ENCODE measurements at places on chromosomes 3 and 15.

- no peak for DNase-seq
Measured at GRCh38 chr15:90987561-90988141, 6.7 kb downstream of the PRC1 start.

- DNase-seq: no peak
Measured at GRCh38 chr3:141289228-141289772, 57.7 kb downstream of the PXYLP1 start.

GRCh38 chr3:179801263-179801662 is 148.4 kb downstream of the USP13 start:
- DNase-seq: no peak

DNA sequence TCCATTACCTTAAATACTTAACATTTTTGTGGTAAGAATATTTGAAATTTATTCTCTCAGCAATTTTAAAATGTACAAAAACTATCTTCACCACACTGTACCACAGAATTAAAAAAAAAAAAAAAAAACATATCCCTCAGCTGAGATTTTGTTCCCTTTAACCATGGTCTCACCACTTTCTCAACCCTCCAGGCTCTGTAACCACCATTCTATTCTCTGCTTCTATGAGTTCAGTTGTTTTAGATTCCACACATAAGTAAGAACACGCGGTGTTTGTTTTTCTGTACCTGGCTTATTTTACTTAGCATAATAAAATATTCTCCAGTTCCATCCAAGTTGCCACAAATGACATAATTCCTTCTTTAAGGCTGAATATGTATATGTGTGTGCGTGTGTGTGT is 41.5 kb downstream of the CSNK1G1 start:
- no peak for DNase-seq

GRCh38 chr3:172635588-172635987 is 75.3 kb downstream of the NCEH1 start:
- DNase-seq: no peak

GRCh38 chr15:67040277-67040676 is 25.1 kb upstream of the SMAD3 start:
- DNase-seq: no peak

GRCh38 chr15:31887246-31887645 is 143.1 kb upstream of the CHRNA7 start:
- no peak for DNase-seq

DNA sequence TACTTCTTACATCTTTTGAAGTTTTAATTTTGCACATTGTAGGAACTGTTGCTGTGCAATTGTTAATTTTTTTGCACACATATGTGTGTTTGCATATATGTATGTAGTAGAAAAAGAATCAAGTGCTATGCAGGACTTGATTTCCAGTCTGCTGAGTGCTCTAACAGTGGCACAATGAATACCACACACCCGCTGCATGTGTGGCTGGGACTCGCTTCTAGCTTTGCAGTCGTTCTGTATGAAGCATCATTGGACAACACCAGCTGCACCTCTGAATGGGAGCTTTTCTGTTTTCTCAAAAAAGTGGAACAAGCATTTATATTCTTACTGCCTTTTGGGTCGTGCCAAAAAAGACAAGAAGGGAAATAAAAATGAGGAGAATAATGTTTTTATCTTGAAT is 564.7 kb downstream of the FOXP1 start:
- no peak for DNase-seq

- DNase-seq: no peak
Measured at GRCh38 chr3:149605902-149606301, 51.9 kb downstream of the WWTR1 start.

DNA sequence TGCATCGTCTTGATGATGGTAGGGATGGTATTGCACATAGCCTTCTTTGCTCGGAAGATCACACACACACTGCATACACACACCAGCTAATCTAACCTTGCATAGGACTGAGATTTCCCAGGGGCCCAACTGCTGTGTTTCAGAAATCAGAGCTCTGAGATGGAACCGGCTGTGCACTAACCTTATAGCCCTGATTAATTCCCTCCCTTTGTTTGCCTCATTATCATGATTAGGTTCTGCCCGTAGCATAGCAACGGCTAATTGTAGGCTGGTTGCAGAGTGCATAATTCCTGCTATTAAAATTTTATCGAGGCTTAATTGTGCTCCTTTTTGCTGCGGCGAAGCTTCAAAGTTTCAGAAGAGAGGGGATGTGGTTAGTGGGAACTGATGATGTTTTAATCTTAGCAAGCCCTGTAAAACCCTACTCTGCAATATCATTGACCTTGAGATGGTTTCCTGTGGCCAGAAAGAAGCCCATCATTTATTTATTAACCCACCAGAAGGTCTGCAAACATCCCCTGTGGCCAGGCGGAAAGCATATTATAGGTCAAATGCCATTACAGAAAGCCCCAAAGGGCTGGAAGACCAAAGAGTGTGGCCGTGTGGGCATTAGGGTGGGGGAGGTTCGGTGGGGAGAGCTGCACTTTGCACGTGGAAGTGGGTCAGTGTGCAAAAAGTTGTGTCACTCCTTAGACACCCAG is 56.2 kb upstream of the GLCE start:
- peak; percentile 46 for DNase-seq

DNA sequence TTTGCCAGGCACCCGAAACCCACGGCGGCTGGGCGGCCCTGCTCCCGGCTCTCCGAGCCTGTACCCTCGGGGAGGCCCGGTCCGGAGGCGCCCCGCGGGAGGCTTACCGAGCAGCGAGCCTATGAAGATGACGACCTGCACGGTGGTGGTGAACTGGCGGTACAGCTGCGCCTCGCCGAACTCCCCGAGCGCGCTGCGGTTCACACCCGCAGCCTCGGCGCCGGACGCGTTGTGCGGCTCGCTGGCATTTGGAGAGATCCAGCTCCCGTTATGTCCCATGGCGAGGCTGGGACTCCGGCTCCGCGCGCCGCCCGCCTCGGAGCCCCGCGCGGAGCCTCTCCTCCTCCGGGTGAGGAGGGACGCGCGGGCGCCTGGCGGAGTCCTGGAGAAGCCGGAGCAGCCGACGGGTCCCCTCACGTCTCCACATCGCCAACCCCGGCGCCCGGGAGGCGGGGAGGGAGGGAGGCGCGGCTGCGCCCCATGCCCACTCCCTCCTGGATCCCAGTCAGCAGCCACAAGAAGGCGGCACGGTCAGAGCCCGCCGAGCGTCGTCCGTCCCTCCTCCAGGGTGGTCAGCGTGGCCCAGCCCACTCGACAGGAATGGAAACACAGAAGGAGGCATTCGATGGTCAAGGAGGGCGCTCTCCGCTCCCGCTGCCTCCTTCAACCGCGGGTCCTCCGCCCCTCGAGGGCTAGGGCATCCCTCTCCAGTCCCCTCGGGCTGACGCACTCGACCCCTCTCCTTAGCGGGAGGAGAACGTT is at the start of gene GPR176:
TSS of gene GPR176 (minus strand) at position 519 of the 762 bp plus-strand sequence. CDS start at position 279, 240 bp downstream.
- DNase-seq: peak; percentile 37

DNA sequence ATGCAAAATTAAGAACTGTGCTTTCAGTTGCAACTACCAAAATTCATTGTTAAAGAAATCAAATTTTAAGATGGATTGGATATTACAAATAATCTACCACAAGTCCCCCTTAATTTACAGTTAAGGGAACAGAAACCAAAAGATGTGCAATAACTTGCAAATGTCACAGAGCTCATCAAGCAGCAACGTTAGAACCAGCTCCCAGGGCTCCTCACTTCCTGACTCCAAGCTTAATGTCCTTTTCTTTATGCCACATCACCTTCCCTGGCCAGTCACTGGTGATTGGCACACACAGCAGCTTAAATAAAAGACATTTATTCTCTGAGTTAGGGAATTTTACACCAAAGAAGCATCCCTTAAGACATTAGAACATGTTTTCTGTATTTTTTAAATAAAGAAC is 159.7 kb downstream of the RSL24D1 start:
- no peak for DNase-seq

DNA sequence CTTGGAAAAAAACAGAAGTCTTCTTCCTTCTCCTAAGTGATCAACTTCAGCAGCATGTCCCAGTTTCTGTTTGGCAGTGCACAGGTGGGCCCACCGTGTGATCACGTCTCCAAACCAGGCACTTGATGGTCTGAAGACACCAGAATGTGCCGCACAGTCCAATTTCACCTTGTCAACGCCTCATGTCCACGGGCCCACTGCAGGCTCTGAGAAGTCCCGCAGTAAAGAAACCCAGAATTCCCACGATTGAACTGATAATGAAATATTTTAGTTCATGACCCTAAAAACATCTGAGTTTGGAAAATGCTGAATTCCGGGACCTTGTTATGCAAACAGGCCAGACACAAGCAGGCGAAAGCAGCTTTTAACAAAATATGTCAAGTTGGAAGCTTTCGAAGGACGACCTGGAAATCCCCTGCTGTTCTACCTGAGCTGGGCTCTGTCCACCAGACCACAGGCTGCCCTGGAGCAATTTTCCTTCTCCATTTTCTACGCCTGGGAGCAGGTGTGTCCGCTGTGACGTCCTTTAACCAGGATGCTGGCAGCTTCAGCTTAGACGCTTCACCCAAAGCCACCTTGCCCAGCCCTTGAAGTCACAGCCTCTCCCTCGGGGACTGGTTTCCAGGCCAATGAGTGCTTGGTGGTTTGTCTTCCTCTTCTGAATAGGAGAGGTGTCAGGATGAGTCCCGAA is 167.8 kb upstream of the IQSEC1 start:
- DNase-seq: no peak

DNA sequence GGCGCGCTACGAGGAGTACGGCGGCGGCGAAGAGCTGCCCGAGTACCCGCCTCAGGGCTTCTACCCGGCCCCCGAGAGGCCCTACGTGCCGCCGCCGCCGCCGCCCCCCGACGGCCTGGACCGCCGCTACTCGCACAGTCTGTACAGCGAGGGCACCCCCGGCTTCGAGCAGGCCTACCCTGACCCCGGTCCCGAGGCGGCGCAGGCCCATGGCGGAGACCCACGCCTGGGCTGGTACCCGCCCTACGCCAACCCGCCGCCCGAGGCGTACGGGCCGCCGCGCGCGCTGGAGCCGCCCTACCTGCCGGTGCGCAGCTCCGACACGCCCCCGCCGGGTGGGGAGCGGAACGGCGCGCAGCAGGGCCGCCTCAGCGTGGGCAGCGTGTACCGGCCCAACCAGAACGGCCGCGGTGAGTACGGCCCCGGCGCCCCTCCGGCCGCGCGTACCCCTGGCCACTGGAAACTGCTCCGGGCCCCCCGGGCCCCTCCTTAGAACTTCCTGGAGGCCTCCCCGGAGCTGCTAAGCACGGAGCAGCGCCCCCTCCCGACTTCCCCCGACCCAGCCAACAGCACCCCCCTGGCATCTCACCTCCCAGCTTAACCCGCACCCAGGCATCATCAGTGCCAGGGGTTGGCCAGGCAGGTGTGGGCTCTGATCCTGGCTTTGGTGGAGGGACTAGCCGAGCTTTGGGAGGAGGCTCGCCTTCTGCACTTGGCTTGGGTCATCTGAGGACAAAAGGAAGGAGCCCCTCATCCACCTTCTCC is 1.4 kb downstream of the LOXL1 start:
- peak; percentile 84 for DNase-seq
